Fibroblast of skin of scalp (primary cell): ENCODE measurements at places on chromosomes 12 and 14.
A peak's percentile ranks its signal among the peaks of the same experiment; 100 is the strongest.

DNA sequence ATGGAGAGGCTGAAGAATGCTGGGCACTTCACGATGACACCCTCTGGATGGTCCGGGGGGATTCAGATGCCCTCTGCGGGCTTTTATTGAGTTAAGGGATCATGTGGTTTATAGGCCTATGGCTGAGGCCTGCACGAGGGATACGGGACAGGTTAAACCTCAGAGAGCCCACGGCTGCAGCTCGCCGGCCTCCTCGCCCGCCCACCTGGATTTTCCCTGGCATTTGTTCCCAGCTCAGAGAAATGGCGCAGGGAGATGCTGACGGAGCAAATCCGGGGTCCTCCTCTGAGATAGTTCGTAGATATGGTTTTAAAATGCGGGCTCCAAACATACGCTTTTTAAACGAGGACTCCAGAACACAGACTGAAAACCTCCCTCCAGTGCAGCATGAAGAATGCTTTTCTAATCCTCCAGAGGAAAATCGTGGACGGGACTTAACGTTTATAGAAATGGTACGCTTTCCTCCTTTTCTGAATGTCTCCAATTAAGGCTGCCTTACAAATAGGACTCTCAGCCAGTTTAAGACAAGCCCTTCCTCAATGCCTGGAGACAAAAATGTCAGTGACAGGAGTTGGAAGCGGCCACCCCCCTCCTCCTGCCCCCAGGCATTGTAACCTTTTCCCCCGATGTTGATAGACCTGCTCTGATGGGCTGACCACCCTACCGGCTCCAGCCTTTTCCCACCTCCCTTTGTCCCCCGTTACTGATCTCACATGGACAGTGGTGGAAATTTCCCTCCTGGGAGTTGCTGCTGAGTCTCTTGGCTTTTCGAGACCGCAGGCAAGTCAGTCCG, 16.6 kb downstream of the CCND2 start:
- no peak for DNase-seq

DNA sequence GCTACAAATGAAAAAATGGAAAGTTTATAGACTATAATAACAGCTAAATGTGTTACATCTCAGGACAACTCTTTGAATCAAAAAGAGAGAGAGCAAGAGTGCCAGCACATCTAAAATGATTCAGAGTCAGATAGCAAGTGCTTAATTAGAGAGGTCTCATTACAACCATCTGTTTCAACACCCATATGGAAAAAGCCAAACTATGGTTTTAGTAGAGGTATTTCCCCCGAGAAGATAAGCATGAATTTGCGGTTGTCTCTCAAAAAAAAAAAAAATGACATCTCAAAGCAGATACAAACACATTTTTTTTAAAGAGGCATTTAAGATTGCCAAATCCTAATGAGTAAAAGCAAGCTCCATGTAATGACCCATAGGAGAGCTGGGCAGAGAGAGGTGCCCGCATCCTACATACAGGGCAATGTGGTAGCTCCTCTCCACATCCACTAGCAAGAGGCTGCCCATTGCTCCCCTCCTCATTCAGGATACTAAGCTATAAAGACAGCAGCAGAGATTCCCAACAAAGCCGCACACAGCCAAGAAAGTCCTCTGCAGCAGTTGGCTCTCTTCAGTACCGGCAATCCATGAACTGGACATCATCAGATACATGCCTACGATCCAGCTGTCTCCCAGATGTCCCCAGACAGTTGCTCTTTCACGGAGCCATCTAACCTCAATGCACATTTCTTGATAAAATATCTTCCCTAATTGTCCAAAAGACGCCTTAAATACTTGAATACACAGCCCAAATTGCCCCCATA, 100.4 kb downstream of the EFCAB11 start:
- DNase-seq: peak; percentile 67

DNA sequence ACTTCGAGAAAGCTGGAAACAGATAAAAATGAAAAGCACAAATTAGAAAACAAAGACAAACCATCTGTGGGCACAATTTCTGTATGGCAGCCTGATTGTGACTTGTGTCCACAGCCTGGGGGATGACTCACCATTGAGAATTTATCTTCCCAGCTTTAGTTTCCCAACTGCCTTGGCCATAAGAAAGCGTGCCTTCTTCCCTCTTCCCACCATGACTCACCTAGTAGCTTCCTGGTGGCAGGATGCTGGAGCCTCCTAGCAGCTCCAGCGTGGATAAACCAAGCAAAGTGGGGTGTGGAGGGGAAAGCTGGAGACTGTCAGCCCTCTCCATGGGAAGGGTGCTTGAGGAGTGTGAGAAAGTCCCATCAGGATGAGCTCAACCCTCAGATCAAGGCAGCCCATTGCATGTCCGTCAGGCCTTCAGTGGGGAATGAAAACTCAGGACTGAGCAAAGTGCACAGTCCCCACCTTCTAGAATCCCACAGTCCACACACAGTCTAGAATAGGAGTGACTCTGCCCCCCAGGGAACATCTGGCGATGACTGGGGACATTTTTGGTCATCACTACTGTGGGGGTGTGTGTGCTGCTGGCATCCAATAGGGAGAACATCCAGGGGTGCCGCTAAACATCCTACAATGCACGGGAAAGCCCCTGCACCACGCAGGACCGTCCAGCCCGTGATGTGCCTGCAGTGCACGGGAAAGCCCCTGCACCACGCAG, 22.4 kb upstream of the SERPINA6 start:
- DNase-seq: peak; percentile 94

GRCh38 chr12:23055004-23055403, 430.0 kb downstream of the ETNK1 start:
- DNase-seq: peak; percentile 3

GRCh38 chr14:93976477-93977057, at the start of gene ASB2:
ASB2 (minus strand) TSS chr14:93976570; CDS start chr14:93964539, 12,031 bp downstream.
- DNase-seq: peak; percentile 44

DNA sequence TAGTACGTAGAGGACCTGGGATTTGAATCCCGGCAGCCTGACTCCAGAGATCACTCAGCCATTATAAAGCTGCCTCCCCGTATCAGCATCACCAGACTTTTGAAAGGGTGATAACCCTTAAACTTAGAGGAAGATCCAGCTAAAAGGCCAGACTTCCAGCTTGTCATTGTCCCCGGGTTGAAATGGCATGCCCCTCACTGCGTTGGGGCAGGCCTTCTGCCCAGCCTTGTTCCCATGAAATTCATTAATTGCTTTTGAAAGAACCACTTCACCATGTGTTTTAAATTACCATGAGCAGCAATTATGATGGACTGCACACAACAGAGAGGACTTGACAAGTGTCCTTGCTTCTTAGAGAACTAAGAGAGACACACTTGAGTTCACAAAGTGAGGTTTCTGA, 269.6 kb upstream of the CRY1 start:
- DNase-seq: no peak

GRCh38 chr14:52153939-52154338, 85.1 kb upstream of the NID2 start:
- DNase-seq: no peak
